ENCODE measurements at places on chromosomes 6 and 20. TPM values are rescaled to one million over a fixed set of nuclear protein-coding genes. Genes with fewer than 3 reads are reported as not detected.

- DNase-seq, result no peak
These were observed 76.6 kb upstream of the DOK5 start for GRCh38 chr20:54398814-54399213.

GRCh38 chr6:170402318-170403040 is 95.9 kb downstream of the FAM120B start:
- DNase-seq, result no peak

DNA sequence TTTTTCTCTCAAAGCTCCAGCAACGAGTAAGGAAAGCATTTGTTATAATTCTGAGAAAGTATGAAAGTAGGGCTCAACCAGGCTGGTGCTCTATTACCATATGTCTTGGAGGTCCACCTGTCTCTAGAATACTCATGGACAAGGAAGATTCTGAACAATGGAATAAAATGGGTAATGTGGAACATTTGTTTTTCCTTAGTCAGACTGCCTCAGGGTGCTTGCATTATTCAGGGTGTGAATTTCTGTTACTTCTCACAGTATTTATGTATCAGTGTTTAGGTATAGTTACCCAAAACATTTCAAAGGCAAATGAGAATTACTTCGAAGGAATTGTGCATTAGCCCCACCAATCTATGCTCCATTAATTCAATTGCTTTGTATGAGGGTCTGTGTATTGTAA is 586.2 kb upstream of the CITED2 start:
- no peak for DNase-seq

DNA sequence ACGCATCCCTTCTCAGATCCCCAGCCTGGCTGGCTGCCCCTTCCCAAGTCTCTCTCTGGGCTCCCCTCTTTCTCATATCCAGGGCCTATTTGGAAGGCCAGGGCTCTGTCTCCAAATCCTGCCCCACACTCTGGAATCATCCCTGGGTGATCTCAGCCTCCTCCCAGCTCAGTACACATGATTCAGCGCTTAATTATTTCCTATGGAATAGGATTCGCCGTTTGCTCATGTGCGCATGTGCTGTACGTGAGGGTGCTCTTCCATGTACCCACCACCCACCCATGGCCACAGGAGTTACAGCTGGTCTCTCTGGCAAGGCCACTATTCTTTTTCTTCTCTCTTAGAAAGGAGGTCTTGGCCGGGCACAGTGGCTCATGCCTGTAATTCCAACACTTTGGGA is 81.7 kb upstream of the FOXP4 start:
- no peak for DNase-seq

DNA sequence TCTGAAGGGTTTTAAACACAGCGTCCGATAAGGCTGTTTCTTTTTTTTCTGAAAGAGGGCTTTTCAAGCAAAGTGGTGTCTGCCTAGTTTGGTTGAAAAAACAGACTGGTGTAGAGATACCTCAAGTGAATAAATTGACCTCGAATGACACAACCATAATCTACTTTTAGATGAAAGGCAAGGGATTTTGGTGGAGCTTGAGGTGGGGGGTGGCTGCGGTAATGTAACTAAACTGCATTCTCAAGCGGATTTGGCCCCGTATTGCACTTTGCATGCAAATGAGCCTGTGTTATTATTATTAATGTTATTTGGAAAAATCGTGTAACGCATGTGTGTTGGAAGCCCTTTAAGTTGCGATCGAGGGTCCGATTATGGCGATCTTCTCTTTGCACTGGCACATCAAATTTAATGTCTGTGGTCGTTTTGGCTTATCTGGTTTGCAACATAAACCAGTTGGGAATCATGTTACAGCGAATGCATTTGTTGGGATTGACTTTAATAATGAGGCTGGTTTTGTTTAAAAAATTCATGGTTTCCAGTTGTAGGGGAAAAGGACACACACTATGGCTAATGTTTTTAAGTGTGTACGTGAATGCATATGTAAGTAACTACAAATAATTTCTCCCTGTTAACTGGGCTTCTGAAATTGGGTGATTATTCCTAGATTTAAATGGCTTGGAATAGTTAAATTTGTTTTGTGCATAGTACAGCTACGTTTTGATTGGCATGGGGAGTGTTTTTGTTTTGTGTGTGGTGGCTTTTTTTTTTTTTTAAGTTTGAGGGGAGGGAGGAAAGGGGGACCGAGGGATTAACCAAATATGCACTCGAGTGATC is 1.0 kb downstream of the JARID2 start:
- DNase-seq, result no peak

DNA sequence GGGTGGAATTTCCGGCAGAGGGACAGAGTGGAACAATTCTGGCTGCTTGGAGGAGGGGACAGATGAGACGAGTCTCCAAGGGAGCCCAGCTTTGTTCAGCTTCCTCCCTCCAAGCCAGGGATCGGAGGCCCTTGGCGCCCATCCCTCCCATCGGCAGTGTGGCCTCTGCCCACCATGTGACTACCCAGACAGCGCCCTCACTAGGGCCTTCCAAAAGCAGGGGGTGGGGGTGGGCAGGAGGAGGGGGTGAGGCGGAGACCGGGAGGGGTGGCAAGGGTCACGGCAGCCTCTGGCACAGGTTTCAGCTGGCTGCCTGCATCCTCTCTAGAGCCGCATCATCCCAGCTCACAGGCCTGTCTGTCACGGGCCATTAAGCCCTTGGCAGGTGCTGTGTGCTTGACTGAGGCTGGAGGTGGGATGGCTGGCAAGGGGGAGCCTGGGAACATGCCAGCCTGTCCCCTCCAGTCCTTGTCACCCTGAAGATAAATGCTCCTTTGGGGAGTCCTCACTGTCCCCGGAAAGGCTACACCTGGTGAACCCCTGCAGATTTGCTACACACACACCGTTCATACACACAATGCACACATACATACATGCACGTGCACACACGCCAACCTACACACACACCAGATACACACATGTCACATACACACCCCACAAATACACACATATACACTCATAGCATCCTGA is 6.2 kb upstream of the FGD2 start:
- DNase-seq, result no peak

VEGFA gene
- total RNA-seq, result 168 TPM

SLC35D3 gene
- not detected for total RNA-seq

PHACTR1 gene
- 12.2 TPM for total RNA-seq

Data from left cardiac atrium (tissue), 4 donors.